Hematopoietic multipotent progenitor cell treated with erythropoietin and hydrocortisone succinate and interleukin-3 and kit ligand, for 8 days (in vitro differentiated cells): ENCODE measurements at places on chromosomes 11 and 22.

DNA sequence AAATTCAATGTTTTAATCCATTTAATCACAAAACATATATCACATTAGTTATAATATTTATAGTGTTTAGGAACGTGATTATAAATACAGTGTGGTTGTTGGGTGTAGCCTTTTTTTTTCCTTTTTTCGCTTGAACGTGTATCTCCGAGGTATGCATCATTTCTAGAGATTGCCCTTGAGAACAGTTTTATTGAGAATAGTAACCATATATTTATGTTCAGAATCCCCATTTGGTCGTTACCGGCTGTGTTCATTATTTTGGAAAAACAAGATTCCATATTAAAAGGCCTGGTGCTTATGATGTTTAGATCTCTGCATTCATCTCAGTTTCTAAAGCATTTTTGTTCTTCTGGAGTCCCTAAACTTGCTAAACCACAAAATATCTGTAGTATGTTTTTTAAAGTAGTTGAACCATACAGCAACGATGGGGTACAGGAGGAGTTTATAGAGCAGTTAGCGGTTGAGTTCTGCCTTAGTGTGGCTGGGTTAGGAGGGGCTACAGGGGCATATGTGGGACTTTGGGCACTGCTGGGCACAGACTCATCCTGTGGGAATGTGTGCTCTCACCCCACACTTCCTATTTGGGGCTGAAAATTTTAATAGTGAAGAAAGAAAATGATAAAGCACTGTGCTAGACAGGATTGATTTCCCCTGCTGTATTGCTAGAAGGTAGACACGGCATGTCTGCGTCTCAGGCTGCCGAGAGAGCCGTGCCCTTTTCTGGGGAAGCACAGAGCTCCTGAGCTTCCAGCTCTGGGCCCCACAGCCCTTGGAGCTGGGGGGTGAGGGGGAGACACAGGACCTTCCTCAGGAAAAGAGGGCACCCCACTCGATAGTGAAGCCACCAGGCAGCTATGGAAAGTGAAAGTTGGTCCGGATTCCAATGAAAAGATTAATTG, 81.5 kb upstream of the PPARA start:
- DNase-seq, result peak; percentile 59

- no peak for DNase-seq
These were observed 17.7 kb downstream of the PHLDB1 start for GRCh38 chr11:118625036-118625690.

GRCh38 chr11:71158936-71159335, 93.4 kb downstream of the SHANK2 start:
- no peak for DNase-seq

DNA sequence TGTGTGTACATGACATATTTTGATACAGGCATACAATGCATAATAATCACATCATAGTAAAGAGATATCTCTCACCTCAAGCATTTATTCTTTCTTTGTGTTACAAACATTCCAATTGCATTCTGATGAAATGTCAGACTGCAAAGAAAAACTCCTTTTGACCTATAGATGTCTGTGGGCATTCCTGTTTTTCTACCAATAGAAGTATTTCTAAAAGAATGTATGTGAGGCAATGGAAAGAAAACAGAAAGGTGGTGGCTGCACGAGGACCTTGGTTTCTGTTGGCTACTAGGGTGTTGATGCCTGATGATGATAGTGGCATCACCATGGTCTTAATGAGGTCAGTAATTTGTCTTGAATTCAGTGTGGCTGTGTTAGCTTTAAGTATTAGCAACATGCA, 137.0 kb upstream of the ANO3 start:
- no peak for DNase-seq

DNA sequence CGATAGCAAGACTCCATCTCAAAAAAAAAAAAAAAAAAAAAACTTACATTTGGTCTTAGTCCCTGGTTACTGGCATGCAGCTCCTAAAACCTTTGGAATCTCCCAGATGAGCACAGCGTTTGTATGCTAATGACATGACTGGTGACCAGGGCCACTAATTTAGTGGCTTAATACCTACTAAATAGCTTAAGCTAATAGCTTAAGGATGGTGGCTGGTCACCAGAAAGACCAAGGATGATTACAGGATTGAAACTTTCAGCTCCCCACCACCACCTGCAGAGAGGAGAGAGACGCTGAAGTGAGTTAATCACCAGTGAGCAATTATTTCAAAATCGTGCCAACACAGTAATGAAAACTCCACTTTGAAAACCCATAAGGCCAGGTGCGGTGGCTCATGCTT, 37.1 kb downstream of the DENND5A start:
- no peak for DNase-seq
